ENCODE measurements at places on chromosomes 6 and 20.

GRCh38 chr20:34083137-34083536 lies 28.9 kb downstream of the EIF2S2 start:
- peak; percentile 83 for DNase-seq

DNA sequence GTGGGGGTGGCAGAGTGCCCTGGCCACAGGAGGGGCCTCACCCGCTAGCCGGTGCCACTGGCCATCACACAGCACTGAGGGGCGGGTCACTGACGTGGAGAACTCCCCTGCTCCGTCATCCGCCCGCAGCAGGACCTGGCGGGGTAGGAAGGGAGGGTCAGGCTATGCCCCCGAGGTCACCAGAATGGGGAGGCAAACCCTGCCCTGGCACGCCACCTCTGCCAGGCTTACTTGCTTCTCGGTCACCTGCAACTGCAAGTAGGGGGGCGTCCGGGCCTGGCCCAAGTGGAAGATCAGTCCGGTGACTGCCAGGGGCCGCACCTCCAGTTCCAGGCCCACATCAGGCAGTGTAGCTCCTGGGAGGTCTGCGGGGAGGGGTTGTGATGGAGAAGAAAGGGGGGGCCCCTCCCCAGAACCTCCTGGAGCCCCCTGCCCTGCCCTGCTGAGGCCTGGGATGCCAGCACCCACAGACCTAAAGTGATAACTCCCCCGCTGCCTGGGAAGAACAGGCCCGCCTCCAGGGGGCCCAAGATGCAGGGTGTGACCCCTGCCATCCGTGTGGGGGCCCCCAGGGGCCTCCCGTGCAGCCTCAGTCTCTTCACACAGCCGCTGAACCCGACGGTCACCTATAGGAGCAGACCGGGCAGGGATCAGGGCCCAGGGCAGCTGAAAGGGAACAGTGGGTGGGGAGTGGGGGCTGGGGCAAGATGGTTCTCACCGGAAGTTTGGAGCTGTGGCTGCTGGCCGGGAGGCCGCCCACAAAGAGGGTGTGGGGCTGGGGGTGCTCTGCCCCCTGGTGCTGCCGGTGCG lies 7.4 kb downstream of the ADRM1 start:
- no peak for DNase-seq

GRCh38 chr20:3935956-3936340 lies 46.8 kb downstream of the PANK2 start:
- no peak for DNase-seq

DNA sequence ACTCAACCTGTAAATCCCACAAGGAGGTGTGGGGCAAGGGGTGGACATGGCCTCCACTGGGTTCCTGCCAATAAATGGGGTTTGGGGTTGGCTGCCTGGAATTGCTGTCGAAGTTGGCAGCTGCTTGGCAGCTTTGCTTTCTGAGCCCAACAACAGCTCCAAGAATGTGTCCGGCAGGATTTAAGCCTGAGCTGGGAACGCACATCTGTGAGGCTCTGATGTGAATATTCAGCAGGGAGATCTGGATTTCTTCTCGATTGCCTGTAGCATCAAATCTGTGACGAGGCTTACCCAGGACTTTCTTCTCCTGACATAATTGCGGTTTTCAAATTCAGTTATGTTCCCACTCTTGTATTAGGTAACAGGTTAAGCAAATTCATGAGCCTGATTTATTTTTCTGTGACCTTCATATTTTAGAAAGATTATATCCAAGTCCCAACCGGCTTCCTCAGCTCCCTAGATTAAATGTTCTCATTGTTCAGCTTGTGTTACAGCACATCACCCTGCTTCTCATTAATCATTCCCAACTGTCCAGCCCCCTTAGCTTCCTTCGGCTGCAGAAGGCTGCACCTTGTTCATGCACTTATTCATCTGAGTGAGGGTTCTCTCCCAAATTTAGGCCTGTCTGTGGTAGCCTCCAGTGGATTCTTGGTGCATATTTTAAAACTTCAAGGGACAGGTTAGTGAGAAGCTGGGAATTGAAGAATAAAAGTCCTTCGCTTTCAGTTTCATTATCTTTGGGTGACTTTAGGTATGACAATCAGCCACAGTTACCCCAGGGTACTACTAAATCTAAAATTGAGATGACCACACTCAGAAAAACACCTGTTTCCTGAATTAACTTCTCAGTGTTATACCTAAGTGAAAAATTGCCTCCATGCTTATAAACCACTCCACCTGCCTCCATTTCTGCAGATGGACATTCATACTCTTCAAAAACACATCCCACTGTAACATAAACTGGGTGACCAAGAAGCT lies 310.0 kb downstream of the ESR1 start:
- DNase-seq: peak; percentile 19

DNA sequence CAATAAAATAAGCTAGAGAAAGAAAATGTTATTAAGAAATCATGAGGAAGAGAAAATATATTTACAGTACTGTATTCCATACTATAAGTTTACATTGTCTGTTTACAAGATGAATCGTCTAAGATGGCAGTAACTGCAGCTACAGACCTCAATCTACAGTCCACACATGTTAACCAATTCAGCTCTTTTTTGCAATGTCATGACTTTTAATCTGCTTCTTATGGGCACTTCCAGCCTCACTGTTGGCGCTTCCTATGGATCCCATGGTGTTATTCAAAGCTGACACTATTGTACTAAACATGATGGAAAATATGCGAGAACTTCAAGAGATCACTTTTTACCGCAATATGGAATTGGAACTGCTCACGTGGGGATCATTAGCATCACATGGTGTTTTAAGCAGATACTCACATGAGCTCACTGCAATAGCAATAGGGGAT lies 451.5 kb upstream of the CITED2 start:
- no peak for DNase-seq

GRCh38 chr6:56374841-56375369 lies 127.5 kb upstream of the COL21A1 start:
- DNase-seq: peak; percentile 78

GRCh38 chr20:51196991-51197651 lies 174.2 kb upstream of the KCNG1 start:
- DNase-seq: peak; percentile 58

DNA sequence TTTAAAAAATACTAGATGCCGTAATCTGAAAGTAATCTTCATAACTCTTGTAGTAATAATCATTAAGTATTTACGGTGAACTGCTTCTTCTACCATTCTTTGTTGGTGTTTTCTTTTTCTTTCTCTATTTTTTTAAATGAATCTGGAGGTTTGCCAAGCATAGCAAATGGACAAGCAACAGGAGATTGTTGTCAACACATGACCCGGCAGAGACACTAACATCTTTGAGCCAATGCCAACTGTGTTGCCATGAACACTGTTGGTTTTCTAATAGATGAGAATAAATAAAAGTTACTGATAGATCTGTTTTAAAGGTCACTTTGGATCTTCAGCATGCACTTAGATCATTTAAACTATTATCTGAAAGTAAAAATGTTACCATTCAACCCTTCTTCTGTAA lies 523.6 kb upstream of the EYS start:
- DNase-seq: no peak

GRCh38 chr20:23147964-23148730 lies 62.0 kb upstream of the CD93 start:
- peak; percentile 88 for DNase-seq

- peak; percentile 78 for DNase-seq
These were observed 65.4 kb downstream of the ARHGAP18 start for GRCh38 chr6:129644567-129645015.

DNA sequence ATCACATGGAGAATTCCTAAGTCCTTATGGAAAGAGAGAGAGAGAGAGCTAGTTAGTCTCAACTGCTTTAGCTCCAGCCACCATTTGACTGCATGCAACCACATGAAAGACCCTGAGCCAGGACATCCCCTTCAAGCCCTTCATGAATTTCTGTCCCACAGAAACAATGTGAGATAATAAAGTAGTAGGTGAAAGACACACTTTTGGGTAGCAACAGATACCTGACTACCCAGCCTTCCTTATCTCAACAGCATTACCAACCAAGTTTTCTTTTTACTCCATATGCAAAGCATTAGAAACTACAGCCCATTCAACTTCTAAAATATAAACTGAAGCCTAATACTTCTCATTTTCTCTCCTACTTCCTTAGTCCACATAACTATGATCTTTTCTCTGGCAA lies 23.2 kb upstream of the THEMIS start:
- DNase-seq: no peak

- peak; percentile 25 for DNase-seq
These were observed 393.7 kb downstream of the ZFAND3 start for GRCh38 chr6:38213251-38213658.

- peak; percentile 87 for DNase-seq
These were observed 56.8 kb downstream of the PREP start for GRCh38 chr6:105346052-105346451.

DNA sequence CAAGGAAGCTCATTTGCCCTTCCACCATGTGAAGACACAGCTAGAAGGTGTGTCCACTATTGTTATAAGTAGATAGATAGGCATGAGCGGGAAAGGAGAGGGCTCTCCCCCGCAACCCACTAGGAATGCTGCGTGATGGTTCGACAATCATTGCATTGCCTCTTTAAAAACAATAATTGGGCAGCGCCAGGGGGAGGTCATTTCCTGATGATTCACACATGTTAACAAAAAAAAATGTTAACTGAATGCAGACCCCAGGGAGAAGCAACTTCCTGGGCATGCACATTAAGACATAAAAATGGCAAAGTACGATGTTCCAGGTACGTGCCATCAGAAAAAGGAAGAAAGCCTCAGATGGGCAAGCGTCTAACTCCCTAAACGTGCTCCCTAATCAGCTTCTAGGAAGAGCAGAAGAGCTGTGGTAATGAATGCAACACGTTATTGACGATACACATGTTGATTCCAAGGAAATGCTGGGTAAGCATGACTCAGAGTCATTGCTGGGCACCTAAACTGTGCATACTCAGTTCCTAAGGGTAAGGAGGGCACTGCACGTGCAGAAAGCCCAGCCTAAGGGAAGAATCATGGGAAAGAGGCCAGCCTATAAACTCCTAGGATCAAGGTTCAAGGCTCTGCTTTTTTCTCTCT lies 113.7 kb downstream of the FAM217A start:
- no peak for DNase-seq

DNA sequence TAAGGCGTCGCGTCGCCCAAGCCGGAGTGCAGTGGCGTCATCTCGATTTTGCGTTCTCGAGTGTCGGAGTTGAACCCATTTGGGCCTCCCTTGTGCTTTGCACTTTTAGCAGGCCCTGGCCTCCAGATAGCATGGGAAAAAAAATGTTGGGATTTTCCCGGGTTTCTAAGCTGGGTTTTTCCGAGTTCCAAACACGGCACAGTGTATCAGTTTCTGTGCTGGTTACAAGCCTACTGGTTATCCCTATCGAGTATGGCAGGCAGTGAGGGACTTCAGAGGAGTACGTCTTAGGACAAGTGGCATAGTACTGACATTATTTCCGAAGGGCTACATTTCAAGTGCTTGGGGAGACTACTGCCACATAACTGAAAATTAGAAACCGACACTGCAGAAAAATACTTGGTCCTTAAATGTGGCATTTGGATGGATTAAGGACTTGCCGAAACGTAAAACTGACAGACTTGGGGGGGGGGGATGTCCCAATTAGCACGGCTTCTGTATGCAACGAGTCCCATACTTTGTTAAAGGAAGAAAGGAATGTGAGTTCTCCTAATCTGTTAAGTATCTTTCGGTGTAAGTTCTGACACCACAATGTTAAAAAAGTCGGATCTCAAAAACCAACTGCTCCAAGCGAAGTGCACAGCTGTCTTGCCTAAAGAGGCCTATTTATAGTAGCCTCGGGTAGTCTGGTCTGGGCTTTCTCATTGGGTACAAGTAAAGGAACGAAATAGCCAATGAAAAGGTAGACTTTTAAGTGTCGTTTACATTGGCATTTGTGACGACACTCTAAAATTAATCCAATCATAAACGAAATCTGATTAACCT lies 70.2 kb downstream of the HFE start:
- peak; percentile 99 for DNase-seq

Measured in fibroblast of upper back skin (primary cell).